ENCODE measurements at places on chromosomes 1 and 21.

- no peak for DNase-seq
These were observed 96.2 kb downstream of the ZMYM4 start for GRCh38 chr1:35364741-35365140.

GRCh38 chr1:90074137-90074536, 79.2 kb downstream of the ZNF326 start:
- no peak for DNase-seq

- no peak for DNase-seq
These were observed 75.5 kb upstream of the GPR88 start for GRCh38 chr1:100462326-100463025.

- DNase-seq, result no peak
These were observed 23.1 kb upstream of the DNASE2B start for GRCh38 chr1:84374991-84375696.

GRCh38 chr1:29586991-29587745, 350.8 kb downstream of the PTPRU start:
- no peak for DNase-seq

DNA sequence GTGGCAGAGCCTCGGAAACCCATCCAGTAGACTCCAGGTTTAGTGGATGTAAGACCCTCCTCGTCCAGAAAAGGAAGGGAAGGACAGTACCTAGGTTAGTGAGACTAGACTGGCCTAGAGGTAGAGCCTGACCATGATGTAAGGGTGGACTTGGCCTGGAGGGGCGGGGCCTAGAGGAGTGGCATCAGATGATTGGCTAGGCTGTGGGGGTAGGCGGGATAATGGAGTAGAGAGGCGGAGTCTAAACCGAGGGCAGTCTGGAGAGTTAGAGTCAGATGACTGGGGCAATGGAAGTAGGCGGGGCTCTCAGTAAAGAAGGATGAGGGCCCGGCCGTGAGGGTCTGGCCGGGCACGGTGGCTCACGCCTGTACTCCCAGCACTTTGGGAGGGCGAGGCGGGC, 70.1 kb downstream of the EPHB2 start:
- DNase-seq, result no peak

DNA sequence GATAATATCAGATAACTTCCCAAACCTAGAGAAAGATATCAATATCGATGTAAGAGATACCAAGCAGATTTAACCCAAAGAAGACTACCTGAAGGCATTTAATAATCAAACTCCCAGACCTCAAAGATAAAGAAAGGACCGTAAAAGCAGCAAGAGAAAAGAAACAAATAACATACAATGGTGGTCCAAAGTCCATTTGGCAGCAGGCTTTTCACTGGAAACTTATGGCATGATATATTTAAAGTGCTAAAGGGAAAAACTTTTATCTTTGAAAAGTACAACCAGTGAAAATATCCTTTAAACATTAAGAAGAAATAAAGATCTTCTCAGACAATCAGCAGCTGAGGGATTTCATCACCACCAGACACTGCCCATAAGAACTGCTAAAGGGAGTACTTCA, 812.7 kb upstream of the ADAMTS5 start:
- no peak for DNase-seq

DNA sequence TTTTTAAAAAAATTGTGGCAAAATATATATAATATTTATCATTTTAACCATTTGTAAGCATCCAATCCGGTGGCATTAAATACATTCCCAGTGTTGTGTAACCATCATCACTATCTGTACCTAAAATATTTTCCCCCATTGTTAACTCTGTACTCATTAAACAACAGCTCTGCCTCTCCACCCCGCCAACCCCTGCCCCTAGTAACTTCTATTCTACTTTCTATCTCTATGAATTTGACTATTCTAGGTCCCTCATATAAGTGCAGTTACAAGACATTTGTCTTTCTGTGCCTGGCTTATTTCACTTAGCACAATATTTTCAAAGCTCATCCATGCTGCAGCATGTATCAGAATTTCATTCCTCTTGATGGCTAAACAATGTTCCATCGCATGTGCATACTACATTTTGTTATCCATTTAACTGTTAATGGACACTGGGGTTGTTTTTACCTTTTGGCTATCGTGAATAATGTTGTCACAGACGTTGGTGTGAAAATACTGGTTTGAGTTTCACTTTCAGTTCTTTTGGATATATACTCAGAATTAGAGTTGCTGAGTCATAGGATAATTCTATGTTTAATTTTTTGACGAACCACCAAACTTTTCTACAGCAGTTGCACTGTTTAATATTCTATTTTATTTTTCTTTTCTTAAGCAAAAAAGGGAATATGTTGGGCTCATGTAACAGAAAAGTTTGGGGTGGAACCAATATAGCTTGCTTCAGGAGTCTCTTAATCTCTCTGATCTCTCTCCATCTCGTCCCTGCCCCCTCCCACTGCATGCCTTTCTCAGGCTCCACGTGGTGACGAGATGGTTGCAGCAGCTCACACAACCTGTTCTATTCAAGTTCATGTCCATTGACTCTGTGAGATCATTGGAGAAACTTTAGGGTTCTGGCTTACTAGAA, 25.2 kb upstream of the RCAN1 start:
- DNase-seq, result no peak

- no peak for DNase-seq
These were observed 125.2 kb upstream of the ZNF648 start for GRCh38 chr1:182186757-182187146.

DNA sequence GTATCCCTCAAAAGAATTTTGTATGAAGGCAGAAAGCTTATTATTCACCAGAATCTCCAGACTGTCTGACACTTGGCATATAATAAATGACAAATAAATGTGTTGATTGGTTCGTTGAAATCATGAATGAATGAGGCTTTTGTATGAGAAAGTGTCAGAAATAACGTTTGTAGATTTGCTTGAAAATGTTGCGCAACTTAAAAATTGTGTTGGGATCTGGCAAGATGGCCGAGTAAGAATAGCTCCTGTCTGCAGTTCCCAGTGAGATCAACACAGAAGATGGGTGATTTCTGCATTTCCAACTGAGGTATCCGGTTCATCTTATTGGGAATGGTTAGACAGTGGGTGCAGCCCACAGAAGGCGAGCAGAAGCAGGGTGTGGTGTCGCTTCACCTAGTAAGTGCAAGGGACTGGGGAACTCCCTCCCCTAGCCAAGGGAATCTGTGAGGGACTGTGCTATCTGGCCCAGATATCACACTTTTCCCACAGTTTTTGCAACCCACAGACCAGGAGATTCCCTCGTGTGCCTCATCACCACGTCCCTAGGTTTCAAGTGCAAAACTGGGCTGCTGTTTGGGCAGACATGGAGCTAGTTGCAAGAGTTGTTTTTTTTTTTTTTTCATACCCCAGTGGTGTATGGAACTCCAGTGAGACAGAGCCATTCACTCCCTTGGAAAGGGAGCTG, 759.0 kb downstream of the LTN1 start:
- no peak for DNase-seq

Data from HFFc6 (cell line).